ENCODE measurements at places on chromosomes 11 and 22.

DNA sequence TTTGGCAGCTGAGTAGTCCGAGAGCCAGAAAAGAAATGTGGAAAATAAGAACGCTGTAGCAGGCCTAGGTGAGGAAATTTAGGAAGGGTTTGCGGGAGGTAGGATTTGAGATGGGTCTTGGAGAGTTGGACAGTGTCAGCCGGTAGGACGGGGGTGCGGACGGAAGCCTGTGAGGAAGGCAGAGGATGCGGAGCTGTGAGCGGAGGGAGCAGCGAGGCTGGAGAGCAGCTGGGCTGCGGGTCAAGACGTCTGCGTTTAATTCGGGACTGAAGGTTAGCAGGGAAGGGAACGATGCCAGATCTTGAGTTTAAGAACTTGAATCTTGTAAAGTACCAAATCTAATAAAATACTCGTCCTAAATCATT lies 669 bp upstream of the TIGD3 start:
- no peak overlapping the region for H3K27ac ChIP-seq
- no peaks in the 10 kb centered on the region for H3K36me3 ChIP-seq
- H3K4me1 ChIP-seq, result peaks cover 19% of the 10 kb centered on the region
- no peak for DNase-seq
- H3K27me3 ChIP-seq, result no peaks in the 10 kb centered on the region

GRCh38 chr11:103681855-103682254 lies 354.6 kb upstream of the DDI1 start:
- no peaks in the 10 kb centered on the region for H3K27me3 ChIP-seq
- no peaks in the 10 kb centered on the region for H3K36me3 ChIP-seq
- no peak overlapping the region for H3K27ac ChIP-seq
- no peak overlapping the region for H3K4me3 ChIP-seq
- H3K4me1 ChIP-seq, result peaks cover 15% of the 10 kb centered on the region

DNA sequence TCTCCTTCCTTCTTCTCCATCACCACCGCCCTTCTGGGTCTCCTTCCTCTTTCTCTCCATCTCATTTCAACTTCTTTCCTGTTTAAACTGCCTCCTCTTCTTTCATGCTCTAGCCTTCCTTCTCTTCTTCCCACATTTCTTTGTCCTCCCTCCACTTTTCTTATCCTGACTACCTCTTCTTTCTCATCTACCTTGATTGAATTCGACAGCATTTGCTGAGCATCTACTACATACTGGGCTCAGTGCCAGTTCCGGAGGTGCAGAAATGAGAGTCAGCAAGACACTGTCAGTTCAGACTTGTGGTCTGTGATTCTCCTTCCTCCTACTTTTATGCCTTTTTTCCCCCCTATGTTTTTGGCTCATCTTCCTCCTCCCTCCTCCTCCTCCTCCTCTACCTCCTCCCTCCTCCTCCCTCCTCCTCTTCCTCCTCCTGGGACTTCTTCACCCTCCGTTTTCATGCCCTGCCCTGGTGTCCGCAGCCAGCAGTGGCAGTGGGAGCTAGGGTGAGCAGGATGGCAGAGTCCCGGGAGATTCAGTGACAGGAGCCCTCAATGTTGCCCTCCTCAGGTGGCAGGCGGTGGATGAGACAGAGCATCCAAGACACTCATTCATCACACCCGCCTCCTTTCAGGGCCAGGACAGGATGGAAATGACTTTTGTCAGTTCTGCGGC lies 146.0 kb upstream of the SEZ6L start:
- no peak overlapping the region for H3K4me3 ChIP-seq
- no peaks in the 10 kb centered on the region for H3K27me3 ChIP-seq
- H3K4me1 ChIP-seq, result no peaks in the 10 kb centered on the region
- DNase-seq, result no peak

- H3K4me3 ChIP-seq, result no peak overlapping the region
- no peak for DNase-seq
- H3K36me3 ChIP-seq, result peaks cover 5% of the 10 kb centered on the region
- no peaks in the 10 kb centered on the region for H3K27me3 ChIP-seq
Measured at GRCh38 chr11:35723913-35724312, 61.3 kb downstream of the TRIM44 start.

DNA sequence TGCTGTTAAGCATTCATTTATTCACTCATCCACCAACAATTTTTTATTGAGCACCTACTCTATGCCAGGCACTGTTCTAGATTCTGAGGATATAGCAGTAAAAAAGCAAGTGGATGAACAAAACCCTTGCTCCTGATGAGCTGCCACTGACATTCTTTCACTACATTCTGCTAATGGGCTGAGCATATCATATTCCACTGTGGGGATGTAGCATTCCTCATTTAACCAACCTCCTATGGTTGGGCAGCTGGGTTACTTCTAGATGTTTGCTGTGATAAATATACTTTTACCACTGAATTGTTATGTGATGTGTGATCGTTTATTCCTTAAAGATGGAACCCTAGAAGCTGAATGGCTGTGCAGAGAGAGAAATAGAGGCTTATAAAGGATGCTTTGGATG lies 176.9 kb downstream of the MN1 start:
- no peak overlapping the region for H3K27ac ChIP-seq
- H3K27me3 ChIP-seq, result no peaks in the 10 kb centered on the region
- no peaks in the 10 kb centered on the region for H3K36me3 ChIP-seq
- DNase-seq, result no peak
- no peaks in the 10 kb centered on the region for H3K4me1 ChIP-seq

DNA sequence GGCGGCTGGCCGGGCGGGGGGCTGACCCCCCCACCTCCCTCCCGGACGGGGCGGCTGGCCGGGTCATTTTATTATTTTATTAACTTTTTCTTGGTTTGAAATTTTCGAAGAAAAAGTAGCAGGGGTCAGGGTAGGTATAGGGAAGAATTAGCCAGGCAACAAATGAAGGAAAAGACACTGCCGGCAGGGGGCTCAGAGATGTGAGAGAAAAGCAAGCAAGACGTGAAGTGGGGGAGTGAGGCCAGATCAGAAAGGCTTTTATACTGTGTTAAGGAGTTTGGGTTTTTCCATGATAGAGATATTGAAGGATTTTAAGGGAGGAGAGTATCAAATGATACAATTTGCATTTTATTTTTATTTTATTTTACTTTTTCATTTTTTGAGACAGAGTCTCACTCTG lies 19.0 kb downstream of the RNF214 start:
- no peak for DNase-seq
- no peaks in the 10 kb centered on the region for H3K27me3 ChIP-seq
- H3K27ac ChIP-seq, result no peak overlapping the region
- H3K4me1 ChIP-seq, result no peaks in the 10 kb centered on the region
- no peak overlapping the region for H3K4me3 ChIP-seq

GRCh38 chr11:20131788-20132666 lies 28.2 kb downstream of the DBX1 start:
- H3K27ac ChIP-seq, result no peak overlapping the region
- DNase-seq, result peak; percentile 66
- H3K36me3 ChIP-seq, result no peaks in the 10 kb centered on the region

DNA sequence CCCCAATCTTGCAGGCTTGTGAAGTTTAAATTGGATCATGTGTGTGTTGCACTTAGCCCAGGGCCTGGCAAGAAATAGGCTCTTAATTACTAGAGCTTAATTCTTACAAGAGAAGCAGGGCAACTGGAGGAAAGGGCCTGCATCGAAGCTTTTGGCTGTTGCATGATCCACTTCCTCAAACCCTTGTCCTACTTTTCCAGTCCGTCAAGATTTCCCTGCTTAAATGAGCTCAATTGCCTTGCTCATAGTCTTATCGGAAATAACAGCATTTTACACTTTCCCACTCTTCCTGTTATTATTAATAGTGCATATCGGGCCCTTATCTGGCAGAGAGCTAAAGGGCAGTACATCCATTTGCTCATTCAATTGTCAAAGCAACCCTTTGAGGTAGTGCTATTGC lies 18.1 kb downstream of the DTX4 start:
- H3K27ac ChIP-seq, result no peak overlapping the region
- no peak overlapping the region for H3K4me3 ChIP-seq
- no peak for DNase-seq
- H3K36me3 ChIP-seq, result no peaks in the 10 kb centered on the region

DNA sequence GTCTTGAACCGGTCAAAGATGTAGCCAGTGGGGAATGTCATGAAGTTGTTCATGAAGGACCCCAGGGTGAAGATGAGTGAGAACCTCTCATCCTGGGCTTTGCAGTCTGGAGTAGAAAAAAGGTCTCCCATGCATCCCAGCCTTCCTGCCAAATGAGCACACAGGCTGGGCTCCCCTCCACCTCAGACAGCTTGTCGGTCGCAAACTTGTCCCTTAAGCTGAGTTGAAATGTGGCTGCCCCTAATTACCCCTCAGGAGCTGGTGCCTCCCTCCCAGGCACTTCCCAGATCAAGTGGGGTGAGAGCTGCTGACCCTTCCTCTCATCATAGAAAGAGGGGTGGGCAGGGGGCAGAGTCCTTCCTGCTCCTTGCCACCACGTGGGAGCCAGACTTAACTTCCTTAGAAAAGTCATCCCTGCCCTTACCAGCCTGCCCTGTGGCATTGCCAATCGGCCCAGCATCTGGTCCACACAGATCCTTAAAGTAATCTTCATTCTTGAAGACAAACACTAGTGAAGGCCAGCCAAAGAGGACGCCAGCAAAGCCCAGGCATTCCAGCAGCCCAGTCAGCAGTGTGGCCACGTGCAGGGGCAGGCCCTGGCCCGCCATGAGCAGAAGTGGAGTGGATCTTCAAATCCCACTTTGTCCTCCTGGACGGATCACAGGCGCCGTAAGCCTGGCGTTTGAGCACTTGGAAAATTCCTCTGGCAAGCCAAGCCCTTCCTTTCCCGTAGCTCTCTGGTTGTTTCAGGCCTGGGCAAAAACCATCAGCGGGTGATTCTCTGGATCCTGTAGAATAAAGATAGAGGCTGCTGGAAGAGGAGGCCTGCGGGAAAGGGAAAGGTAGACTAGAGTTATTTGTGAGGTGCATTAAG lies 1.1 kb downstream of the SLC43A3 start:
- no peaks in the 10 kb centered on the region for H3K36me3 ChIP-seq
- no peaks in the 10 kb centered on the region for H3K27me3 ChIP-seq
- DNase-seq, result peak; percentile 25
- H3K27ac ChIP-seq, result peak overlapping the region; percentile 89

GRCh38 chr22:20229916-20230775 lies 38.0 kb downstream of the RTN4R start:
- no peaks in the 10 kb centered on the region for H3K27me3 ChIP-seq
- H3K36me3 ChIP-seq, result no peaks in the 10 kb centered on the region
- no peak overlapping the region for H3K4me3 ChIP-seq

GRCh38 chr11:4049006-4049405 lies 45.6 kb upstream of the RRM1 start:
- DNase-seq, result no peak
- H3K27me3 ChIP-seq, result no peaks in the 10 kb centered on the region
- no peaks in the 10 kb centered on the region for H3K4me1 ChIP-seq
- no peaks in the 10 kb centered on the region for H3K36me3 ChIP-seq

DNA sequence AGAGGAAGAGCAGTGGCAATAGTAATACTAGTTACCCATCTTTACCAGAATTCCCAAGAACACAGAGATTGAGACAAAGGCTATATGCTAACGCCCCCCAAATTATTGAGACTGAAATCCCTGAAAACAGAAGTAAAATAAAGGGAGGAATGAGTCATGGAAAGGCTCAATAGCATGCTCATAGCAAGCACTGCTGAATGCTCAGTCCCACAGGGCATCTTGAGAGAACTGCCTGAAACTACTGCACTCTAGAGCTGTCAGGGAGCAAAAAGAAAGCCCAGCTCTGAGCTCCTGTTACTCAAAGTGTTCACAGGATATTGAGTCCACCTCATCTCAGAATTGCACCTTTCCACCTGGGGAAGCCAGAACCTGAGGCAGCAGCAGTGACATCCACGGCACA lies 44.1 kb upstream of the FIBIN start:
- H3K27me3 ChIP-seq, result no peaks in the 10 kb centered on the region
- H3K36me3 ChIP-seq, result no peaks in the 10 kb centered on the region
- DNase-seq, result no peak
- H3K27ac ChIP-seq, result no peak overlapping the region

DNA sequence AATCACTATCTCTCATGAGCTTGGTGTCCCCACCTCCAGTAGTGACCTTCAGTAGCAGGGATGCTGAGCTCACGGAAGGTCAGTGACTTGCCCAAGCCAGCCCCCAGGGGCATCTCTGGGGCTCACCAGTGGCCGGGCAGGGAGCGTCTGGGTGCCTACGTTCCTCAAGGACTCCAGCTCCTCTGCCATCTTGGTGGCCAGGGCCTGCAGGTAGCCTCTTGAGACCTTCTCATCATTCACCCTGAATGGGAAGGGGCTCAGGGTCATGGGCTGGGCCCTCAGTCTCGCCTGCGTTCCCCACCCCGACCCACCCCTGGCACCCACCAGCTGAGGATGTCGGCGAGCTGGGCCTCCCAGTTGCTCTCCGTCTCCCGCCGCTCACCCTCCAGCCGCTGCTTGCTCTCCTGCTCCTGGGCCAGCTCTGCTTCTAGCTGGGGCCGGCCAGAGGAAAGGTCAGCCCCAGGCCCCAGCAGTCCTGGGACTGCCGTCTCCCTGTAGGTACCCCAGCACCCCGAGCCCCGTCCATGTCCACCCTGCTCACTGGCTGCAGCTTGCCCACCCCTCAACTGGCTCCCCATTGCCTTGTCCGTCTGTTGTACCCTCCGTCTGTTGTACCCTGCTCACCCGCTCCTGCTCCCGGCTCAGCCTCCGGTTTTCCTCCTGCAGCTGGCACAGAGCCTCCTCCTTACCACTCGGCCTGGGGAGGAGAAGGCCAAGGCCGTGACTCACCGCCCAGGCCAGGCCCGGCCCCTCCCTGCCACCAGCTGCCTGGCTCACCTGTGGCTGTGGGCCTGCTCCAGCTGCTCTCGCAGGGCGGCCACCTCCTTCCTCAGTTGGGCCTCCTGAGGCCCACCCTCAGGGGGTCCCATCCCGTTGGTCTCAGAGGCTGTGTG lies 9.5 kb downstream of the CDC42BPG start:
- no peaks in the 10 kb centered on the region for H3K27me3 ChIP-seq
- peak; percentile 66 for DNase-seq
- peak overlapping the region; percentile 24 for H3K27ac ChIP-seq
- H3K36me3 ChIP-seq, result peaks cover 37% of the 10 kb centered on the region
- peaks cover 9% of the 10 kb centered on the region for H3K4me1 ChIP-seq

GRCh38 chr11:131977231-131977630 lies 606.8 kb downstream of the NTM start:
- H3K4me3 ChIP-seq, result no peak overlapping the region
- no peaks in the 10 kb centered on the region for H3K4me1 ChIP-seq
- no peaks in the 10 kb centered on the region for H3K36me3 ChIP-seq
- no peak overlapping the region for H3K27ac ChIP-seq
- H3K27me3 ChIP-seq, result no peaks in the 10 kb centered on the region
- no peak for DNase-seq

GRCh38 chr22:48464246-48464645 lies 1363.4 kb downstream of the BRD1 start:
- no peaks in the 10 kb centered on the region for H3K27me3 ChIP-seq
- H3K36me3 ChIP-seq, result no peaks in the 10 kb centered on the region
- no peak for DNase-seq
- H3K27ac ChIP-seq, result no peak overlapping the region
- H3K4me1 ChIP-seq, result no peaks in the 10 kb centered on the region

- no peaks in the 10 kb centered on the region for H3K4me1 ChIP-seq
- H3K27me3 ChIP-seq, result no peaks in the 10 kb centered on the region
- no peaks in the 10 kb centered on the region for H3K36me3 ChIP-seq
- H3K4me3 ChIP-seq, result no peak overlapping the region
- DNase-seq, result no peak
- no peak overlapping the region for H3K27ac ChIP-seq
Measured at GRCh38 chr11:123202155-123203151, 7.4 kb upstream of the CLMP start.

GRCh38 chr11:115939104-115939730 lies 435.0 kb upstream of the CADM1 start:
- no peak for DNase-seq
